ENCODE measurements at places on chromosomes 1 and 21. TPM values are rescaled to one million over a fixed set of nuclear protein-coding genes. Genes with fewer than 3 reads are reported as not detected.

GRCh38 chr1:110783292-110783918, 89.5 kb upstream of the CD53 start:
- no peak overlapping the region for H3K27ac ChIP-seq
- no peaks in the 10 kb centered on the region for H3K36me3 ChIP-seq
- no peaks in the 10 kb centered on the region for H3K4me1 ChIP-seq

- no peak for DNase-seq
- H3K27ac ChIP-seq, result no peak overlapping the region
- no peaks in the 10 kb centered on the region for H3K27me3 ChIP-seq
Measured at GRCh38 chr1:4614371-4615137, 39.9 kb upstream of the AJAP1 start.

GRCh38 chr1:62233926-62234450, 39.3 kb downstream of the L1TD1 start:
- no peak for DNase-seq
- peak overlapping the region; percentile 28 for H3K27ac ChIP-seq
- no peak overlapping the region for H3K4me3 ChIP-seq
- no peaks in the 10 kb centered on the region for H3K27me3 ChIP-seq

DNA sequence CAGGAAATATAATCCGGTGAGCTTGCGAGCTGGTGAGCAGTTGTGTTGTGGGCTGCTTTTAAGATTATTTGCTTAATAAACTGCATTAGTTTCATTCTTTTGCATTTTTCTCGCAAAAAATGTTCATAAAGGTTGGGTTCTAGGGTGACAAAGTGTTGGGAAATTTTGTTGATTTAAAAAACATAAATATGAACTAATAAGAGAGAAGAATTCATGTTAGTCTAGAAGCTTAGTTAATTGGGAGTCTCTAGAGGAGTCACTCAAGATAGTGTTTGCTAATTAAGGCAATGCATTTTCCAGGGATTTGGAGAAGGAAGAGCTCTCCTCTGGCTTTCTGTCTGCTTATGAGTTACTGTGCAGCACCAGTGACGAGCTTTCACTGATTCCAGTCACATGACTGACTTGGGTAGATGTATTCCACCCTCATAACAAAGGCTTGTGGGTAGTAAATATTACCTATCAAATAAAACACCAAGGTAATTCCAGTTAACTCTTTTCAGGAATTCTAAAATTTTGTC, 417.0 kb downstream of the PTBP2 start:
- no peaks in the 10 kb centered on the region for H3K36me3 ChIP-seq
- no peak for DNase-seq
- H3K4me3 ChIP-seq, result no peak overlapping the region
- H3K27ac ChIP-seq, result peak overlapping the region; percentile 56

- H3K36me3 ChIP-seq, result no peaks in the 10 kb centered on the region
- no peaks in the 10 kb centered on the region for H3K4me1 ChIP-seq
- no peak for DNase-seq
- no peaks in the 10 kb centered on the region for H3K27me3 ChIP-seq
- H3K27ac ChIP-seq, result no peak overlapping the region
- no peak overlapping the region for H3K4me3 ChIP-seq
Measured at GRCh38 chr1:183456826-183457225, 15.5 kb upstream of the SMG7 start.

DNA sequence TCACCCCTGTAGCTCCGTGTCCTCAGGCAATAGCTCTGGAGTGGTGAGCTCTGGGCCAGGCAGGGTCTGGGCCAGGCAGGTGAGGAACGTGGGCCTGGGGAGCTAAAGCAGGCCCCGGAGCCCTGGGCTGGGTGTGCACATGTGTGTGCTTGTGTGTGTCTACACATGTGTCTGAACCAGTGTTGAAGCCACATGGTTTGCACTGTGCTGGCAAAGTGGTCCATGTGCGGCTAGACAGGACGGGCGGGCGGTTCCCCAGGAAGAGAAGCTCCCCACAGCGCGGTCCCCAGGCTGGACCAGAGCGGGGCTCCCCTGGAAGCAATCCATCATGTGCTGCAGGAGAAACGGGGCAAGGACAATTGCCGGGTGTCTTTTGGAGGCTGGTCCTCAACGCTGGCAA, 84.2 kb downstream of the PRDM16 start:
- peaks cover 17% of the 10 kb centered on the region for H3K27me3 ChIP-seq
- no peak overlapping the region for H3K27ac ChIP-seq
- DNase-seq, result no peak
- H3K4me3 ChIP-seq, result no peak overlapping the region

GRCh38 chr1:41261926-41262618, 20.0 kb upstream of the SCMH1 start:
- H3K4me3 ChIP-seq, result no peak overlapping the region
- no peak overlapping the region for H3K27ac ChIP-seq
- H3K4me1 ChIP-seq, result no peaks in the 10 kb centered on the region
- no peak for DNase-seq

DNA sequence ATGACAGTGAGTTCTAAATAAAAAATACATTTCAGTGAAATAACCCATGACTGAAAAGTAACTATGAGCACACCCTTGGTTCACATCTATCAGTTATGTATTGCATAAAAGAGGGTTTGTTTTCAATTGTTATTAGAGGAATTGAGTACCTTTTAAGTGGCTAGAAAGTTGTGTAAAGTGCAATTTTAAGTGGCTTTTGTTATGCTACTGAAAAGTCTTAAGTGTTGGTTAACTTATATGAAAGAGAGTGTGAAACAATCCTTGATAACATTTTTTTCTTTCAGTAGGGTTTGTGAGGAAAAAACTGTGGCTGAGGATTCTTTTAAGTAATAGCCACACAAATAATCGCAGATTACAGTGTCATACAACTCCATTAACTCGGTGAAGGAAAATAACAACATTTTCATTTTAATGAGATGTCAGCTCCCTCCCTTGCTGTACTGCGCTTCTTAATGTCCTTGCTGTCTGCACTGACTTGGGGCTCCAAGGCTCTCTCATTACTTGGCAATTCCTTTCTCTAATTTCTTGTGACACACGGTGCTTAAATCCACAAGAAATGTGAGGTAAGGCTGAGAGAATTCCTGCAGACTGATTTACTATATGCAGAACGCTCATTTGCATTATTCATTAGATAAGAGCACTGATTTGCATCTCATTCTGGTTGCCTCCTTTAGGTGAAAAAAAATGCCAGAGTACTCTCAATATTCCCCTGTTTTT, 40.6 kb downstream of the NTNG1 start:
- no peaks in the 10 kb centered on the region for H3K27me3 ChIP-seq
- H3K4me3 ChIP-seq, result no peak overlapping the region
- no peak overlapping the region for H3K27ac ChIP-seq

DNA sequence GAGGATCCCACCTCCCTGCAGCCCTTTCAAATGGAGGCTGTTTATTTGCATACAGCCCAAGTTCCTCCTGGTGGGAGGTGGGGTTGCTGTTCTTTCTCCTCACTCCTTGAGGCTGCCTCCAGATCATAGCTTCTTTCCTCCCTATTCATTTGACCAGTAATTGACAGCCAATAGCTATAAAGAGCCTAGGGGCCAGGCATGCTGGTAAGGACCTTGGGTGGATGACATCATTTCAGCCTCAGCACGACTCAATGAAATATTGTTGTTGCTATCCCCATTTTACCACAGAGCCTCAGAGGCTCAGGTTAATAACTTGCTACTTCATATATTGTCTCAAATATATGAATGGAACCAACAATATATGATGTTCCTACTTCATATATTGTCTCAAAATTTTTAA, 31.1 kb downstream of the ZSCAN20 start:
- H3K36me3 ChIP-seq, result no peaks in the 10 kb centered on the region
- no peaks in the 10 kb centered on the region for H3K27me3 ChIP-seq
- no peak overlapping the region for H3K4me3 ChIP-seq
- H3K4me1 ChIP-seq, result no peaks in the 10 kb centered on the region
- no peak overlapping the region for H3K27ac ChIP-seq
- DNase-seq, result no peak

DNA sequence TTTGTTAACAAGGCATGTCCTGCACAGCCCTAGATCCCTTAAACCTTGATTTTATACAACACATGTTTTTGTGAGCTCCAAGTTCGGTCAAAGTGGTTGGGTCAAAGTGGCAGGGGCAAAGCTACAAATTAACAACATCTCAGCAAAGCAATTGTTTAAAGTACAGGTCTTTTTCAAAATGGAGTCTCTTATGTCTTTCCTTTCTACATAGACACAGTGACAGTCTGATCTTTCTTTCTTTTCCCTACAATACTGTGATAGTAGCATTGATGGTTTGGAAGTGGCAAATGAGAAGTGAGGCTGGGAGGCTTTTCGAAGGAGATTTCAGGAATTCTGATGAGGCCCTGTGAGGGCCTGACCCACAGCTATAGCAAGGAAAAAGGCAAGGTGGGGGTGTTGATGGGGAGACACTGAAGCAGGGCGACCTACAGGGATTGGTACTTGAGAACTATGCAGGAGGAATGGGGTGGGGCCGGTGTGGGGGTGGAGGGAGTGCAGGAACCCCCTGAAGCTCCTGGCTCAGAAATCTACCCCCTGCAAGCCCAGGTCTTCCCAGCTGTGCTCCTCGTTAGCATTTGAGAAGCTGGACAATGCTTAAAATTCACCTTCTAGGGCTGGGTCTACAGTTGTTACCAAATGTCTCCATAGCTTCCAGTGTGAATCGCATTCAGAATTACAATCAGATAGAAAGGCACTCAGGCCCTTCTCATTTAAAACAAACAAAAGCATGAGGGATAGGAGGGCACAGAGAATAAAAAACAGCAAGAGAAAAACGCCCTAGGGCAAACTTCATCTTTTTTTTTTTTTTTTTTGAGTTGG, 102.6 kb upstream of the PPM1J start:
- H3K4me1 ChIP-seq, result no peaks in the 10 kb centered on the region
- no peak for DNase-seq
- H3K4me3 ChIP-seq, result no peak overlapping the region
- no peaks in the 10 kb centered on the region for H3K27me3 ChIP-seq
- no peaks in the 10 kb centered on the region for H3K36me3 ChIP-seq

- DNase-seq, result no peak
- no peaks in the 10 kb centered on the region for H3K36me3 ChIP-seq
- H3K4me3 ChIP-seq, result peak overlapping the region; percentile 12
- H3K27ac ChIP-seq, result peak overlapping the region; percentile 99
- H3K27me3 ChIP-seq, result no peaks in the 10 kb centered on the region
- peaks cover 88% of the 10 kb centered on the region for H3K4me1 ChIP-seq
Measured at GRCh38 chr1:150563340-150564038, 14.3 kb downstream of the ADAMTSL4 start.

DNA sequence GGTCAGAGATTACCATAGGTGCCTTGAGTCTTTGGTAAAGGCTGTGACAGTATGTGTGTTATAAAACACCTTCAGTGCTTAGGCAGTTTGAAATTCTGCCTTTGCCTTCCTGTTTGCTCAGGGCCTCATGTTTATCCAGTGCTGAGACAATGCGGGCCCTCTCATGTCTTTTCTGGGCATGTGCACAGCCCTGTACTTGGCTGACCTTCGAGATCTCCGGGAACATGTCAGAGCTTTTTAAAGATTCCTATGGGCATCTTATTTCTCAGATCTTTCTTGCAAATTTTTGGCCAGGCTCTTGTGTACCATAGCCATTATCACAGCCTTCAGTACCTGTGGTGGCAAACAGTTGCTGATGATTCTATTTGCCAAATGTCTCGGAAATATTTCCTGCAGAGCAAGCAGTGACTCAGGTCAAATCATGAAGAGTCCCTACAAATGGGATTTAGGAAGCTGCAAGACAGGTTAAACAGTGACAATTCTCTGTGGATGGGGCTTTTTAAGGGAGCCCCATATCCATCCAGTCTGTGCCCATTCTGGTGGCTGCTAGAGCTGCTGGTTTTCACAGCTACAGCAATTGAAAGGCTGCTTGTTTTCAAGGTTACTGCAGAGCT, 42.1 kb downstream of the HOOK1 start:
- no peak overlapping the region for H3K4me3 ChIP-seq
- no peaks in the 10 kb centered on the region for H3K4me1 ChIP-seq
- no peak overlapping the region for H3K27ac ChIP-seq

DNA sequence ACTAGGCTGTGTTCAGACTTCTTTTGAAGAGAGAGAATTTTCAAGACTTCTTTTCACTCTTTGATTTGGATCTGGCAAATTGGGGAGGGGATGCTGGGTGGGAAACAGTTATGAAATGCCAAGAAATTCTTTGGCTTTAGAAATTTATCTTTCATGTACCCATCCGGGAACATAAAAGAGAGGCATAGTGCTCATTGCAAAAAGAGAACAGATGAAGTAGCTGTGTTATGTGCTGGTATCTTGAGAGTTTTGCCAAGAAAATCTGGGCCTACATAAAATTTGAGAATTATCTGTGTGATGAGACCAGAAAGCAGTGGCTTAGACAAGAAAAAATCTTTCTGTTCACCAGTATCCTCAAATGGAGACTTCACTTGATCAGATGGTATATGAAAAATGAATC, 4.3 kb downstream of the TMEM167B start:
- H3K4me1 ChIP-seq, result peaks cover 49% of the 10 kb centered on the region
- peaks cover 9% of the 10 kb centered on the region for H3K36me3 ChIP-seq
- DNase-seq, result no peak
- no peak overlapping the region for H3K4me3 ChIP-seq

- H3K4me1 ChIP-seq, result peaks cover 22% of the 10 kb centered on the region
- H3K27ac ChIP-seq, result peak overlapping the region; percentile 79
- H3K36me3 ChIP-seq, result no peaks in the 10 kb centered on the region
- peak overlapping the region; percentile 63 for H3K4me3 ChIP-seq
- H3K27me3 ChIP-seq, result no peaks in the 10 kb centered on the region
Measured at GRCh38 chr1:43991200-43991475, 261 bp upstream of the CCDC24 start.

DNA sequence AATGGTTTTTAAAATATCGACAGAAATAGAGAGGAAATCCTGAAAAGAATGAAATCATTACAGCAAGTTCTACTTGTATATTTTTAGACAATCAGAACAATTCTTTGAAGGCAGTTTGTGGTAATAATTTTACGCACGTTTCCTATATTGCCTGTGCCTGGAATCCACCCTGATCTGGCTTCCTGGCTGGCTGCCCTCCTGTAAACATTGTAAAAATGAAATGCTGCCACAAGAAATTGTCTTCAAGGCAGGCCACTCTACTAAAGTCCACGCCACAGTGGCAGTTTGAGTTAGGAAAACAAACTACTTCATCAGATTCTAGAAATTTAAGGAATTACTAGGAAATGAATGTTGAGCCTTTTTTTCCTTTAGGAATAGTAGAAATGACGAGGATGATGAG, 454.5 kb upstream of the NR5A2 start:
- no peaks in the 10 kb centered on the region for H3K4me1 ChIP-seq
- no peak for DNase-seq
- H3K36me3 ChIP-seq, result no peaks in the 10 kb centered on the region
- no peaks in the 10 kb centered on the region for H3K27me3 ChIP-seq
- no peak overlapping the region for H3K27ac ChIP-seq

Gene CFHR1
- total RNA-seq, result not detected

Gene ACTL8
- not detected for total RNA-seq

Gene LDLRAD2
- not detected for total RNA-seq

Gene LEFTY1
- total RNA-seq, result not detected
